ENCODE measurements at places on chromosomes 6 and 20.

GRCh38 chr6:2141644-2142290 is 103.6 kb downstream of the GMDS start:
- no peak for DNase-seq

DNA sequence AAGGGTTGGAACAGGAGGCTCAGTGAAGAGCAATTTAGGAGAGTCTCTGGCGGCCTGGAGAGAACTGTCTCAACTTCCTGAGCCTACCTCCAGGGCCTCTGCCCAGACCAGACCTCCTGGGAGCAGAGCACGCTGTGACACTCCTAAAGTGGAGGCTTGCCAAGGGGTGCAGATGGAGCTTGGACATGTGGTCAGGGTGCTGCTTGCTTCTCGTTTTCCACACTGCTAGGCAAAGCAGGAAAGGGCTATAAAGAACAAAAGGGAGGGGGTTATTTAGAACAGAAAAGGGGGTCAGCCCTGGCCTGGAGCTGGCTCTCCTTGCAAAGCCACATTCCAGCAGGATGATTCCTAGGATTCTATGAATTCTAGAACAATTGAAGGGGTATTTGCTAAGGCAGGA is 145.7 kb upstream of the GGTLC1 start:
- DNase-seq, result no peak

DNA sequence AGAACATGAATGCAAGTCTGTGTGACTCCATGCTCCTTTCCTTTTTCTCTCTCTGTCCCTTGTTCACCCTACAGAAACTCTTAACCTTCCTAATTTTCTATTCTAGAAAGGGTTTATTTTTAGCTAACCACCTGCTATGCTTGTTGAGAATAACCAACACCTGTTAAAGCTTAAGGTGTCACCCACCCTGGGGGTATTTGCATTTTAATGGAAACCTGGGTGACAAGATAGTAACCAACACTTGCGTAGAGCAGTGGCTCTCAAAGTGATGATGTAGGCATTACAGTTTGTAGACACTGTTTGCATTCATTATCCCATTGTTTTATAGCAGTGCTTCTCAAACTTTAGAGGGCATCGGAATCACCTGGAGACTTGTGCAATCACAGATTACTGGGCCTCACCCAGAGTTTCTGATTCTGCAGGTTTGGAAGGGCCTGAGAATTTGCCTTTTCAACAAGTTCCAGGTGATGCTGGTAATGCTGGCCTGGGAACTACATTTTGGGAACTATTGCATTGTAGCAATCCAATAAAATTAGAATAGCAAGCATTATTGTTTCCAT is 114.4 kb upstream of the ARMC2 start:
- no peak for DNase-seq

DNA sequence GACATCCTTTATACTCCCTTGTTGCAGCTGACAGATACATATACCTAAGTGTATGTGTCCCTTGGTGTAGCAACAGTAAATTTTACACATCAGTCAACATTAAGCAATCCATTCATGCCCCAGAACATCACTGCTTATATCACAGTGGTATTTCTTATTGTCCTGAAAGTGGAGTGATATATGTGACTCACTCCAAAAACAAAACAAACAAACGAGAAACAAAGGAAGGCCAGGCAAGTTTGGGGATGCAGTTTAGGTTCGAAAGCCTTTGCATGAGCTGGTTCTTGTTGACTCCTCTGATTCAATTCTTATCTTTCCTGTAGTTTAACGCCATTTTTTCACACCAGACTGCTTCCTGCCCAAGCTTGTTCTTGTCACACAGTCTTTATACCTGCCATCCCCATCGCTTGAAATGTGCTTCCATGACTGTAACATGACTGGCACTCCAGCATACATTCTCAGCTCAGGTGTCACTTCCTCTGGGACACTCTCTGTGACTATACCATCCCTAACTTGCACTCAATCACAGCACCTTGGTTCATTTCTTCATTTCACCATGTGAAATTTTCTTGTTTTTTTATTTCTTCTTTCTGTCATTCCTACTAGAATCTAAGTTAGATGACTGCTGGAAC is 125.0 kb upstream of the TSHZ2 start:
- no peak for DNase-seq

- no peak for DNase-seq
Measured at GRCh38 chr20:59818911-59819310, 114.5 kb downstream of the SYCP2 start.

DNA sequence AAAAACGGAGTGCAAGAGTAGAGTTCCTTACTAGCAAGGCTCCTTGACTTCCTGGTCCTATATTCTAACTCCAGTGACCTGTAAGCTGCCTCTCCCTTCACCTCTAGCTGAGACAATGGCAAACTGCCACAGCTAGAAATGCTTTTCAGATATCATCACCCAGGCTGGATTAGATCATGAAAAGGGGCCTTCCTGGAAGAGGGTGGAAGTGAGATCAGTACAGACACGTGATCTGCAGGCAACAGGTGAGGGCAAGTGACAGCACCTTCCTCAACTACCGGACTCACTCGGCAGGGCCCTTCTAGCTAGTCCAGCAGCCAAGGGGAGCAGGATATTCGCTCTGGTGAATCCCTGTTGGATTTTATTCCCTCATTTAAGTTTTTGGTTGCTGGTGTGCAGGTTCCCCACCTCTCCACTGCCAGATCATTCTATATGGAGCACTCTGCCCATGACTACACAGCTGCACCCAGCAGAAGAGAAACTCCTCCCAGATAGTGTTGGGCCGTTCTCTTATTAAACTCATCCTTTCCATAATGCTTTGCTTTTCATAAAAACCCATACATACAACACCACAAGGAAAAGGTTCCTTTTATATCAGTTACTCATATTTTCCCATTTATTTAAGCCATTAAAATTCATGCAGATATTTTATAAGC is 26.4 kb upstream of the FAM83C start:
- no peak for DNase-seq

- DNase-seq, result no peak
Measured at GRCh38 chr20:41086402-41087324, 50.7 kb upstream of the PLCG1 start.

- no peak for DNase-seq
Measured at GRCh38 chr6:140078561-140079125, 704.2 kb upstream of the CITED2 start.

GRCh38 chr6:155381673-155382337 is 67.5 kb upstream of the TFB1M start:
- DNase-seq, result no peak

DNA sequence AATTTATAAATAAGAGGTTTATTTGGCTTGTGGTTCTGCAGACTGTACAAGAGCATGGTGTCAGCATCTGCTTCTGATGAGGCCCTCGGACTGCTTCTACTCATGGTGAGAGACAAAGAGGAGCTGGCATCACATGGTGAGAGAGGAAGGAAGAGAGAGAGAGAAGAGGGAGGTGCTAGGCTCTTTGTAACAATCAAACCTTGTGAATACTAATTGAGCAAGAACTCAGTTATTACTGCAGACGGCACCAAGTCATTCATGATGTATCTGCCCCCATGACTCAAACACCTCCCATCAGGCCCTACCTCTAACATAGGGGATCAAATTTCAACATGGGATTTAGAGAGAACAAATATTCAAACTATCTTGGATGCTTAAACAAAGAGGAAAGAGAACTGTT is 6.3 kb upstream of the SIRPG start:
- no peak for DNase-seq

DNA sequence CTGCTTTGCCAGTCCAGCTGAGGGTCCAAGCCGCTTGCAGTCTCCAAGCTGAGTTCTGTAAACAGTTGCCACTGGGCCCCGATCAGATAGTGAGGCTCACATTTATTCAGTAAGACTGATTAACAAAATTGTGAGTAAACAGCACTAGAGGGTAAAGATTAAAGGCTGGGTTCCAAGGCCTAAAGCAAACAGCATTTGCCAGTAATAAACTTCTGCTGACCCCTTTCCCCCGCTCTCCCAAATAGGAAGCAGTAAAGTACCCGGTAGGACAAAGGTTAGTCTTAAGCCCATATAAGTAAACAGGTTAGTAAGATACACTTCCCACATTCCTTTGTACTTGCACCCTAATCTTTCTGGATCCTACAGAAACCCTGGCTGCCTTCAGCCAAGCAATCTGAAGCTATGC is 181.8 kb downstream of the MEI4 start:
- no peak for DNase-seq

DNA sequence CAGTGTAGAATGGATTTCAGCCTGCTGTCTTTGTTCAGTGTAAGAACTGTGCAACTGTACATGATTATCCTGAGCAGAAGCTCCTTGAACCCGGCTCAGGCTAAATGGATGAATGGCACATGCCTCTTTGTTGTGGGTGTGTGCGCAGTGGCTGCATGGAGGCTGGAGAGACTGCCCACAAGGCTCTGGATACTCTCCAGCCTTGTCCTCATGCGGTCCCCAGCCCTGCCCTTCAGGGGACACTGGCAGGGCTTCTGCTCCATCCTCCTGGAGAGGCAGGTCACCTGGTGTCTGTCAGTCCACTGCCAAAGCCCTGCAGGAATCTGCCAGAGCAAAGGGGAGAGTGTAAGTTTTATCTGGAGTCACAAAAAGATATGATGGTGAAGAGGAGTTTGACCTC is 241.7 kb upstream of the EXOC2 start:
- DNase-seq, result no peak

- no peak for DNase-seq
Measured at GRCh38 chr6:26187981-26188635, 100.9 kb downstream of the HFE start.

GRCh38 chr6:137046871-137047412 is 2.2 kb upstream of the IL20RA start:
- no peak for DNase-seq

- DNase-seq, result peak; percentile 49
Measured at GRCh38 chr6:89145091-89145955, 532 bp upstream of the PM20D2 start.

DNA sequence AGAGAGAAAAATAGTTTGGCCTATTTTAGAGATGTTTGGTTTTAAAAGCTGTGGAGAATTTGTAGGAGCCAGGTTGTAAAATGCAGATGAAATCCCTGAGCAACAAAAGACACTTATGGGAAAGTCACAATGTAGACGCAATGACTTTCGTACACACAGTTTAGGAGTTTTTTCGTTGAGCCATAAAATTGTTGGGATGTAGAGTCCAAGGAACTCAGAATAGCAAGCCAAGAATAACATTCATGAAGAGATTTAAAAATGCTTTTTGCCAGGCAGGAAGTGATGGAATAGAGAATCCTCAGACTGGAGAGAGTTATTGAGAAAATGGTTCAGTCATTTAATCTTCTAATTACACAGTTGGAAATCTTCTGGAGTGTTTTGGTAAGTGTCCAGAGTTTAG is 11.5 kb upstream of the PROKR2 start:
- DNase-seq, result no peak

- DNase-seq, result no peak
Measured at GRCh38 chr6:35610830-35611229, 77.9 kb downstream of the FKBP5 start.

GRCh38 chr6:99780556-99780885 is 173.9 kb downstream of the PRDM13 start:
- no peak for DNase-seq

- DNase-seq, result no peak
Measured at GRCh38 chr6:13397359-13398068, 69.2 kb upstream of the TBC1D7 start.

GRCh38 chr20:31566658-31567379 is 38.3 kb upstream of the ID1 start:
- no peak for DNase-seq

DNA sequence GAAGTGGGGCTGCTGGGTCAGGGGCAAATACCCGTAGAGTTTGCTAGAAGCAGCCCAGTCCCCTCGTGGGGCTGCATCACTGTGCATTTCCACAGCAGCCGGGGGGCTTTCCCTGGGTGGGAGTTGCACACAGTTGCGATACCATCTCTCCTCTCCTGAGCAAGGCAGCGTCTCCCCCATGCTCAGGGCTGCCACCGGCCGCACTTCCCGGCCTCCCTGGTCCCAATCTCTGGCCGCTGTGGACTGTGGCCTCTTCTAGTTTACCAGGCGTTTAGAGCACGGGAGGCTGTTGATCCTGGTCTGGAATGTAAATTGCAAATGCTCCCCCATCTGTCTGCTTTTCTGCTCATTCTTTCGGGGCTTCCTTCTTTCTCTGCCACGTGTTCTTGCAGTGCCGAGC is 31.1 kb downstream of the OSBPL2 start:
- no peak for DNase-seq

DNA sequence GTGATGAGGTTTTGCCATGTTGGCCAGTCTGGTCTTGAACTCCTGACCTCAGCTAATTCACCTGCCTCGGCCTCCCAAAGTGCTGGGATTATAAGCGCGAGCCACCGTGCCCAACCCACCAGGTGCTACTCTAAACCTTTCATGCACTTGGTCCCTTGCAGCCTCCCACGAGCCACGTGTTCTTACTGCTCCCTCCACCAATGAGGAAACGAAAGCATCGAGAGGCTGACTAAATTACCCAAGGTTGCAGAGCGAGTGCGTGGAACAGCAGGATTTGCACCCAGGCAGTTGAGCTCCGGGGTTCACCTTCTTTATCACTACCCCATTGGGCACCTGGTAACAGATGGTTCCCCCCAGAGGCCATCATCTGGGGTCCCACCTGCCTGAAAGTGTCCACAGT is 208.3 kb downstream of the LY86 start:
- DNase-seq, result no peak

DNA sequence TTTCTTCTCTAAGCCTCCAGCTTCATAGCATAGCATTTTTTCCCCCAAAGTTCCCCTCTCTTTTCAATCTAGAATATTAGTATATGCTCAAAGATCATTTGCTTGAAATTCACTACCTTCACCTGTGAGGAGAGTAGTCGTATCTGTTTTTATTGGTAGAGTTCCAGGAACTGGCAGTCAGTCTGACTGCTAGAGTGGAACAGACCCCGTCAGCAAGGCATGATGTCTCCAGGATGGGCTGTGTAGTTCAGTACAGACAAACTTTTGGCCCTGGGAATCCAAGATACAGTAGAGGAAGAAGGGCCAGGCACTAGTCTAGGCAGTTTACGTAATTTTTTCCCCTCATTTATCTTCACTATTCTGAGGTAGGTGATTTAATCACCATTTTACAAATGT is 29.1 kb downstream of the RALY start:
- DNase-seq, result no peak

GRCh38 chr6:166087246-166087645 is 80.4 kb downstream of the TBXT start:
- no peak for DNase-seq

DNA sequence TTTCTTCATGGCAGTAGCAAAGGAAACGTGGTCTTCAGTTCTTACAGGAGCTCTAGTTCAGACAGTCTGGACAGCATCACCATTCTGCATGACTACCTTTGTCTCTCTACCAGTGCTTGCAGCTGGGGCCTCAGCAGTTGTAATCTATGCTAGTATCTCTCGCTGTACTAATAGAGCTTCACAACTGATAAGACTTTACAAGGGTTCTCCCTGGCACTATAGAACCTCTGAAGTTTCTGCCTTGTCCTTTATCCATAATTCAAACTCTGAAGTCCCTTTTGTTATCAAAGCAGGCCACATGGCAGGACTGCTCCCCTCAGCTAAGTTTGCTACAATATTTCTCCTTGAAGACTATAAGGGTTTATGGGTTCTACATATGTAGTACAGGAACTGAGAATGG is 842.1 kb upstream of the ADGRB3 start:
- no peak for DNase-seq

DNA sequence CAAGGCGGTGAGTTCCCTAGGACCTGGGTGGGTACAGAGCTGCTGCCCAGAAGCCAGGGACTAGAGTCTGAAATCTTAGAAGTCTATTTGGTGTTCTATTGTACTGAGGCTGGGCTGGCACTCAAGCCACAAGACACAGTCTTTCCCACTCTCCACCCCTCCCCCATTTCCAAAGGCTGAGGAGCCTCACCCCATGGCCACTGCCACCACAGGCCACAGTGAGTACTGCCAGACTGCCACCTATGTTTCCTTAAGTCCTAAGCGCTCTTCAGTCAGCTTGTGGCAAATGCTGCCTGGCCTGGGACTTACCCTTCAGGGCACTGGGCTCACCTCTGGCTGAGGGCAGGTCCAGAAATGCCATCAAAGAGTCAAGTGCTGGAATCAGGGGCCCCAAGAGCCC is 469.3 kb downstream of the HAO1 start:
- no peak for DNase-seq

Measured in hippocampal formation (tissue), 2 donors.